Fibroblast of villous mesenchyme (primary cell): ENCODE measurements at places on chromosomes 4 and X. TPM values are rescaled to one million over a fixed set of nuclear protein-coding genes. Genes with fewer than 3 reads are reported as not detected.

GRCh38 chr4:8046925-8047541 is 107.4 kb upstream of the AFAP1 start:
- DNase-seq: no peak

The RAB33A gene
- 1.3 and 3.5 TPM in 2 replicates for total RNA-seq

- DNase-seq: no peak
These were observed 126.3 kb downstream of the PPARGC1A start for GRCh38 chr4:23763559-23763958.

DNA sequence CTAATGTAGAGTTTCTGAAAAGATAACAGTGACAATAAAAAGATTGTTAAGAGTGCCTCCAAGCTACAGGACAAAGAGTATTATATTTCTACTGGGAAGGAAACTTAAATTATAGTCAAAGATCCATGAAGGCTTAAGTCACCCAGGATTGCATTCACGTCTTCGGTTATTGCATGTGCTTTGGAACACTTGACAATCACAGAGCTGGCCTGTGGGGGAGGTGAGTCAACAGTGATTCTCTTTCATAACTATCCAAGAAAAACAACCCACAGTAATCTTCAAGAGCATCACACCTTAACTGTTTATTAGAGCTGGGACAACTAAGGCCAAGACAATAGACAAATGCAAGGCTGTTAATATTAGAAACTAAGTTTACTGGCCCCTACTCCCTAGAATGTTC is 40.3 kb downstream of the PDGFC start:
- peak; percentile 89 for DNase-seq

The HEPH gene
- 1.3 and 4.8 TPM in 2 replicates for total RNA-seq

The PPP2R2C gene
- total RNA-seq: not detected in 2 replicates

DNA sequence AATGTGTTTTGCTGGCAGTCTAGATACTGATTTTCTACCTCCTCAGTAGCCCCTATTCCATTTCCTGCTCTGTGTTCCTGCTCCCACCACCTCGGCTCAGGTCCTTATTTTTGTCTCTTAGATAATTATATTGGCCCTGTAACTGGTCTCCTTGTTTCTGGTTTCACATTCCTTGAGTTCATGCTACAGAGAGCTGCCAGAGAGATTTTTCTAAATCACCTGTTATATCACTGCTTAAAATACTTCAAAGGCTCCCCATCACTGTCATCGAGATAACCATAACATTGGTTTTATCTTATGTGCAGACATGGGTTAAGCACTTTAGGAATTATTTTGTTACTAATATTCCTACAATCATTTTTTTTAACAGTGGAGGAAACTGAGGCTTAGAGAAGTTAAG is 9.6 kb downstream of the SYNPO2 start:
- DNase-seq: no peak

The TLR10 gene
- total RNA-seq: not detected in 2 replicates

DNA sequence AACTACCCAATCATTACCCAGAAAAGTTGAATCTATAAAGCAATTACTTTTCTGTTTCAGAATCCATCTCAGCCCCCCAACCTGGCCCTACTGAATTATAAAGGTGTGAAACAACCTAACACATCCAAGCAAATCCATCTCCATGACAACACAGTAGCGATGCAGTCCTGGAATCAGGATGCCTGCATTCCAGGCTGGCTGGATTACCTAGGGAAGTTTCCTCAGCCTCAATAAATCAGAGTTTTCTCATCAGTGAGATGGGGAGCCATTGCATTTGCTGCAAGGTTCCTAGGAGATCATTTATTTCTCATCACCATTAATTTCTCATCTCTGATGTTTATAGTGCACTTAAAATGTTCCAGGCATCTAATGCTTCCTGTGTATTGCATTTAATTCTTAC is 46.0 kb downstream of the LNX1 start:
- no peak for DNase-seq

The PASD1 gene
- not detected in 2 replicates for total RNA-seq

The C4orf33 gene
- total RNA-seq: 9.7 and 11.2 TPM in 2 replicates

GRCh38 chr4:72374159-72374558 is 194.9 kb downstream of the ADAMTS3 start:
- DNase-seq: no peak

GRCh38 chr4:185276036-185276435 is 66.6 kb downstream of the SNX25 start:
- peak; percentile 55 for DNase-seq
